Nephron progenitor cell (in vitro differentiated cells): ENCODE measurements at places on chromosomes 2 and 18.

- DNase-seq = no peak
Measured at GRCh38 chr18:28002841-28003240, 174.1 kb downstream of the CDH2 start.

- no peak for DNase-seq
Measured at GRCh38 chr18:11956371-11957308, 24.7 kb upstream of the IMPA2 start.

DNA sequence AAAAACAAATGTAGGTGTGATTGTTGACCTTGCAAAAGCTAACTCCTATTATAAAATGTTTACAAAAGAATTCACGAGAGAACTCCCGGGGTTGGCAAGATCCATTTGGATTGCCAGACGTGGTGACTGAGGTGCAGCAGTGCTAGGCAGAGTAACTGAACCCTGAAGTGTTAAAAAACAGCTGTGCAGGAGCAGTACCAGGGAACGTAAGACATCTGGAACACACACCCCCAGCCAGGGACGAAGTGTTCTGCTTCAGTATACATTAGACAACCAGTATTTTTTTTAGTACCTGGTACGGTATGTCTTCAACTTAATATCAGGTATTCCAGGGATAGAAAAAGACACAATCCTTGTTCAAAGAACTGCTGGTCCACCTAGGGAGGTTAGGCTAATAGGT is 272.1 kb upstream of the EPAS1 start:
- no peak for DNase-seq

DNA sequence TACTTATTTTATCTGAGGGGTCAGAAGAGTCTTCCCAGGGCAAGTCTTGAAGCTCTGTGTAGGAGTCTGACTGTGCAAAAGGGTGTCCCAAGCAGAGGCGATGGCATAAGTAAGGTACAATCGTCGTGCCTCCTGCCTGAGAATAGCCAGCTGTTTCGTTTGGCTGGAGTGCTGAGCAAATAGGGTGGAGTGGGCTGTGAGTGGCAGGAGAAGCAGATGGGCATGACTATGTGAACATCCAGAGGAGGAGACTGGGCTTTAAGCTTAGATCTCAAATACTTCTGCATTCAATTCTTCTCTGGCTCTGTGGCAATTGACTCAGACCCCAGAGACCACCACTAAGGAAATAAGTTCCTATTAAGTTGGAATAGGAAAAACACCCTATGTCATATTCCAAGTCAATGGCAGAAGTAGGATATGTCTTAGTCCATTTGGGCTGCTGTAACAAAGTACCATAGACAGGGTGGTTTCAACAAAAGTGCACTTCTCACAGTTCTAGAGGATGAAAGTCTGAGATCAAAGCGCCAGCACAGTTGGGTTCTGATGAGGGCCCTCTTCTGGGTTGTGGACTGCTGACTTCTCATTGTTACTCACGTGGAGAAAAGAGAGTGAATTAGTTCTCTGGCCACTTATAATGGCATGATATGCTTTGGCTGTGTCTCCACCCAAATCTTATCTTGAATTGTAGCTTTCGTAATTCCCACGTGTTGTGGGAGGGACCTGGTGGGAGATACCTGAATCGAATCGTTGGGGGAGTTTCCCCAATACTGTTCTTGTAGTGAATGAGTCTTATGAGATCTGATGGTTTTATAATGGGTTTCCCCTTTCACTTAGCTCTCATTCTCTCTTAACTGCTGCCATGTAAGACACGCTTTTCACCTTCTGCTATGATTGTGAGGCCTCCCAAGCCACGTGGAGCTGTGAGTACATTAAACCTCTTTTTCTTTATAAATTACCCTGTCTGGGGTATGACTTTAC is 120.2 kb downstream of the LPIN1 start:
- DNase-seq = no peak

GRCh38 chr18:60555625-60556024 is 183.1 kb upstream of the MC4R start:
- no peak for DNase-seq

GRCh38 chr2:57821088-57821487 is 225.5 kb upstream of the VRK2 start:
- DNase-seq = no peak

DNA sequence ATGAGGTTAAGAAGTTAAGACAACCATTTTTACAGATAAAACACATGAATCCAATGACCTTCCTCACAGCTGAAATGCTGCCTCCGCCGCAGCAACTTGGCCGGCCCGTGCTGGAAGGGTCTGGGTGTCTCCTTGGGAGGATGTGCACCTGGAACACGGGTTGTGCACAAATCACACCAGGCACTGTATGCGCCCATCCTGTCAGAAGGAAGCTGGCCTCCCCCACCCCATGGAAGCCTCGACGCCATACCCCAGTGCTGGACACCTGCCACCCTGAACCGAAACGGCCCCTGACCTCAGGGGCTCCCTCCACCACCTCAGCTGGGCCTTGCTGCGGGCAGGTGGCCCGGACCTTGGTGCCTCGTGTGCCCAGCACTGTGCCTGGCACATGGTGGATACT is 111.8 kb downstream of the PXDN start:
- no peak for DNase-seq

- DNase-seq = no peak
Measured at GRCh38 chr2:234446404-234447076, 50.3 kb downstream of the ARL4C start.

GRCh38 chr2:11144077-11144737 is 11.1 kb upstream of the SLC66A3 start:
- DNase-seq = no peak

- no peak for DNase-seq
Measured at GRCh38 chr2:221997683-221998082, 301.1 kb downstream of the PAX3 start.

DNA sequence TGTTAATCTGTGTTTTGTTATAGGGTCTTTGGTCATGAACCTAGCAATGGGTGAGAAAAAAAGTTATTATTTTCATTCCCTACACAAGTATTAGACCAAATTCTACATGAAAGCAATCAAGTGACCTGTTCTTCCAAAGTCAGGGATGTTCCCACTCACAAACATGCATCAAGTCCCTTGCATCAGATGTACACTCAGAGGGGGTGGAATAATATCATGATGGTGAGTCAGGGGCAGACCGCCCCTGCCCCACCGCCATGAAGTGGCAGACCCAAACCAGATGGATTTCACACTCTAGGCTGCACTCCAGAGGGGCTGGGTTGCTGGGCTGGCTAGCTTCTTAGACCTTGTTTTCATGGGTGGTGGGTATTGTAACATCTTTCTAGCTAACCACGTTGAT is 91.4 kb downstream of the ACAA2 start:
- no peak for DNase-seq

GRCh38 chr2:15606481-15607441 is 15.1 kb downstream of the DDX1 start:
- DNase-seq = no peak

- DNase-seq = no peak
Measured at GRCh38 chr2:160418853-160419252, 74.8 kb downstream of the RBMS1 start.

GRCh38 chr18:22704586-22704918 is 228.6 kb upstream of the RBBP8 start:
- no peak for DNase-seq

- no peak for DNase-seq
Measured at GRCh38 chr18:58562999-58563667, 65.8 kb downstream of the ALPK2 start.

DNA sequence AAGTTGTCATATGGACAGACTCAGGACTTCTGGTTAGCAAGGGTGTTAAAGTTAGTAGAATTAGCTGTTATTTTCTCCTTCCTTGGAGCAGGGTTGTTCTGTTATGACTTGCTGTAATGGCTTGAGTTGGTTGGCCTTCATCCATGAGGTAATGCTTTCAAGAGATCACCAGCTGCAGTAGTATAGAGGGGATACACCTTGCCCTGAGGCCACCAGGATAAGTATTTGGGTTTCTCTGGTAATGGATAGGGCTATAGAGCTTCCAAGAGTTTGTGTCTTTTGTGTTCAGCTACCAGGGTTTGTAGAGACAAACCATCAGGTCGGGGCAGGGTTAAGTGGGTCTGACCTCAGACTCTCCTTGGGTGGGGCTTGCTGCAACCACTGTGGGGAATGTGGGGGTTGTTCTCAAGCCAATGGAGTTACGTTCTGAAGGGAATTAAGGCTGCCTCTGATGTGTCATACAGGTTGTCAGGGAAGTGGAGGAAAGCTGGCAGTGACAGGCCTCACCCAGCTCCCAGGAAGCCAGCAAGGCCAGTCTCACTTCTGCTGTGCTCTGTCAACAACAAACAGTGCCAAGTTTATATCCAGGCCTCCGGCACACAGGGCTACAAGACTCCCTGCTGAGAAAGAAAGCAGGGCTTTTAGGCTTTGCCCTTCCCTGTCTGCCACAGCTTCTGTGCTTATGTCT is 356.6 kb downstream of the SPAG16 start:
- DNase-seq = no peak

DNA sequence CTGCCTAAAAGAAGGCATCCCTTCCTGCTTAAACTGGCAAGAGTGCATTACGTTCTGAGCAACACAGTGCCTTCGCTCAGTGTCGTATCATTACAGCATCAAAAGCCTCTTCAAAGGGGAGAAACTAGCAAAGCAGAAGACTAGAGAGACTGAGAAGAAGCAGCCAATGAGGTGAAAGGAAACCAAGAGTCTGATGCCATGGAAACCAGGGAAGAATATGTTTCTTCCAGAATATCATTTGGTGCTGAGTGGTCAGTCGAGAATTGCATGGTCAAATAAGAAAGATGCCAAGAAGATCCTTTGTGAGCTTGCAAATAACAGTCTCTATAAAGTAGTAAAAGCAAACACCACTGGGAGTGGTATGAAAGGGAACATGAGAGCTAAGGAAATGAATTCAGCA is 312.1 kb upstream of the CHST9 start:
- DNase-seq = no peak

- no peak for DNase-seq
Measured at GRCh38 chr2:179233626-179234430, 30.8 kb downstream of the SESTD1 start.

DNA sequence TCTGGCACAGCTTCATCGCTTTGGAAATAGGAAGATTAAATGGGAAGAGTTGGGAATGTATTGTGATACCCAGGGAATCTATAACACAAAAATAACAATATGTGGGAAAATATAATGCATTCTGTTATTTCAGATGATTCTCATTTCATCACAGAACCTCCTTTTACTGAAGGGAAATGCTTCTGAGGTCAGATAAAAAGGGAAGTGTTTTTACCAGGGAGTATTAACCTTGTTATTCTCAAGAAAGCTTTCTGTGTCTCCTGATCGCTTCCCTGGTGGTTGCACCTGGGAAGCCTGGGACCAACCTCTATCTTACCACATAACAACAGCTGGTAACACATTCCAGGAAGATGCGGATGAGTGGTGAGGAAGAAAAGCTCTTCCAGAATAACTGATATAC is 47.2 kb downstream of the SCG2 start:
- no peak for DNase-seq

GRCh38 chr18:31042406-31043181 is at the start of gene DSC3:
DSC3 (minus strand) TSS chr18:31042742; CDS start chr18:31042660, 82 bp downstream.
- peak; percentile 69 for DNase-seq

DNA sequence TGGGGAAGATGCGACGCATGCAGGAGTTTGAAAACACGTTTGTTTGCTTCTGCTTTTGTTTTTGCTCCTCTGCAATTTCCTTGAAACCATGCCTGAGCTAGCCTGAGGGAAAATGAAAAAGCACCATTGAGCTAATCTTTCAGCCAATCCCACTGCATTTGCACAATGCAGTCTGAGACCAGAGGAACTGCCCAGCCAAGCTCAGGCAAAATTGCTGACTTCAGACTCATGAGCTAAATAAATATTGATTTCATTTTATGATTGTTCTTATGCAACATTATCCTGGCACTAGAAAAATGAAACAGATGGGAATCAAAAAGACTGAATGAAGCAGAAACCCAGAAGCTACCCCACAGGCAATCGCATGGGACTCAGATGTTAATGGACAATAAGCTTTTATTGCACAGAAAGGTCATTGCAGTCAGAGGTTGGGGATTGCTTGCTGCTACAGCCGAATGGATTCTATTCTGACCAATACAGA is 37.0 kb downstream of the TPRKB start:
- DNase-seq = no peak

- DNase-seq = no peak
Measured at GRCh38 chr2:109143214-109144187, 14.5 kb downstream of the SH3RF3 start.

DNA sequence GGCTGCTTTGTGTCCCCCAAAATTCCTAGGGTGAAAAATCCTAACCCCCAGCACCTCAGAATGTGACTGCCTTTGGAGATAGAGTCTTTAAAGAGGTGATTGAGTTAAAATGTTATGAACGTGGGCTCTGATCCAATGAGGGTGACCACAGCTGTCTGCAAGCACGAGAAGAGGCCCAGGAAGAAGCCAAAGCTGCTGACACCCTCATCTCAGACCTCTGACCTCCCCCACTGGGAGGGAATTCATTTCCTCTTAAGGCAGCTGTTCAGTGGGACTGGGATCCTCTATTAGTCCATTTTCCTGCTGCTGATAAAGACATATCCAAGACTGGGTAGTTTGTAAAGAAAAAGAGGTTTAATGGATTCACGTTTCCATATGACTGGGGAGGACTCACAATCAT is 544.4 kb downstream of the DCDC2C start:
- no peak for DNase-seq

DNA sequence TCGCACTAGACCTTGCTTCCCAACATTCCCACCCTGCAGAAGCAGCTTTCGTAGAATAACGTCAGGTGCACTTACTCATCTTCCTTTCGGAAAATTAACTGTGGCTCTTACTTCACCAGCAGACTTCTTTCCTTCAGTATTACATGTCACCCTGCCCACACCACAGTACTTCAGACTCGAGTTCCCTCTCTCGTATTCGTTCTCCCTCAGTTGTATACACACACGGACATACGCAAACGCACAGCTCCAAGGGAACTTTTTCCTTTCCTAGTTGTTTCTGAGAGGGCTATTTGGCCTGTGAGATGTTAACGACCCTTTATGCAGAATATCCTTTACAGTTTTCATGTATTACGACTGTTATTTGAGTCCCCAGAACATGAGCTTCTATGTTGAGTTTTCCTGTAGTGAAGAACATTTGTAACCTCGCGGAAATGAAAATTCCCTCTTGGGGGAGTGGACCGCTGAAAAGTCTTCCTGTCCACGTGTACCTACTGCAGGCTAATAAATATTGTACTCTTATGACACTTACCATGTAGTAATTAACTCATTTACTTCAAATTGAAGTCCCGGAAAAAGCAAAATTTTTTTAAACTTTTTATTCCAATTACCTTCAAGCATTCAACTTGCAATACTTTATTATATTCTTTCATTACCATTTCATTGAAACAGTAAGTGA is 908 bp downstream of the ERLEC1 start:
- no peak for DNase-seq
